ENCODE measurements at places on chromosomes 1 and 21.
A peak's percentile ranks its signal among the peaks of the same experiment; 100 is the strongest.

- DNase-seq = no peak
Observed at GRCh38 chr1:39701049-39701439, 9.8 kb upstream of the HPCAL4 start.

DNA sequence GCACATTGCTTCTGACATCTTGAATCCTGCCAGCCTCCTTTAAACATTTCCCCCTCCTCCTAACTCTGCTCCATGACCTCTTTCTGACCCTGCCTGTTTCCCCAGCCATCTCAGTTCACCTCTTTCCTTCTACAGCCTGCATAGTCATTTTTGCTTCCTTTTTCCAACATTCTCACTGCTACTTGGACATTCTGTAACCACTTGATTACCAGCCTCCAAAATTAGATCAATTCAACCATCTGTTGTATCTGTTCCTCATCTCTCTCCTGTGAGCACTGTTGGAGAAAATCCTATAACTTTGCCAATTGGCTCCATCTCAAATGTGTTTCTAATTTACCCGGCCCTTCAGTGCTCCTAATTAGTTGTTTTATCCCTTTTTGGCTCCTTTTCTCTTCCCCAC lies 27.5 kb upstream of the GPR88 start:
- no peak for DNase-seq

GRCh38 chr1:204453141-204453772 lies 41.3 kb downstream of the PIK3C2B start:
- DNase-seq = no peak

DNA sequence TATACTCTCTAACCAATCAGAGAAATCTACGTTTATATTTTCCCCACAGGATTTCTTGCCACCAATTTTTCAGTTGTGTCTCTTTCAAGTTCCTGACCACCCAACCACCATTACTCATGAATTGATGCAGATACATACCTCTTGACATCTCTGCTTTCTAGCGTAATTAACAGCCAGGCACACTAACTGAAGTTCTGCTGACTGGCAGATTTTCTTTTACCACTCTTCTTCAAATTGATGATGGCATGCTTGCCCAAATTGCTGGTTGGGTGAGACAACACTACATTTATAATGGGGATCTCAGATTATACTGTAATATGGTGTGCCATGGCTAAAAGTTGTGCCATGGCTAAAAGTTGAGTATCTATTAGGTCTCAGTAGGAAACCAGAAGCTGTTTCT lies 566.7 kb downstream of the ADGRL2 start:
- no peak for DNase-seq

GRCh38 chr1:154347961-154348360 lies 22.6 kb downstream of the ATP8B2 start:
- no peak for DNase-seq

DNA sequence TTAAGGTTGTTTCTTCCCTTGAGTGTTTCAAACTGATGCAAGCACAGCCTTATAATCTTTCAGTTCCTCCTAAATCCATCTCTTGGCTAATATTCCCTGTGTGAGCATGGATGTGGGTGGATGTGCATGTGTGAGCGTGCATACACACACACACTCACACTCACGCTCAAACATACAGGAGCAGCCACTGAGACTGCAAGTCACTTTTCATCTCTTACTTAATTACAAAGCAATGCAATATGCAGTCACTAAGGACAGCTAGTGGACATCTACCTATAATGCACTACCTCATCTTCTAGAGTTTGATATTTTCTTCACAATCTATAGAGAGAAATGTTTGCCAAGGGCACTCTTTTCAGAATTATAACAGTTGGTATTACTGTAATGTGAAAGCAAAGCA lies 1.4 kb downstream of the ESRRG start:
- no peak for DNase-seq

GRCh38 chr21:24027396-24027795 lies 1579.9 kb downstream of the MRPL39 start:
- DNase-seq = no peak

GRCh38 chr1:240820816-240821215 lies 208.9 kb upstream of the GREM2 start:
- DNase-seq = no peak

- DNase-seq = peak; percentile 25
Observed at GRCh38 chr1:113534875-113535274, 144.6 kb downstream of the MAGI3 start.

GRCh38 chr1:37094302-37094701 lies 60.0 kb upstream of the GRIK3 start:
- DNase-seq = no peak

- DNase-seq = no peak
Observed at GRCh38 chr1:169160845-169161495, 54.5 kb downstream of the ATP1B1 start.

DNA sequence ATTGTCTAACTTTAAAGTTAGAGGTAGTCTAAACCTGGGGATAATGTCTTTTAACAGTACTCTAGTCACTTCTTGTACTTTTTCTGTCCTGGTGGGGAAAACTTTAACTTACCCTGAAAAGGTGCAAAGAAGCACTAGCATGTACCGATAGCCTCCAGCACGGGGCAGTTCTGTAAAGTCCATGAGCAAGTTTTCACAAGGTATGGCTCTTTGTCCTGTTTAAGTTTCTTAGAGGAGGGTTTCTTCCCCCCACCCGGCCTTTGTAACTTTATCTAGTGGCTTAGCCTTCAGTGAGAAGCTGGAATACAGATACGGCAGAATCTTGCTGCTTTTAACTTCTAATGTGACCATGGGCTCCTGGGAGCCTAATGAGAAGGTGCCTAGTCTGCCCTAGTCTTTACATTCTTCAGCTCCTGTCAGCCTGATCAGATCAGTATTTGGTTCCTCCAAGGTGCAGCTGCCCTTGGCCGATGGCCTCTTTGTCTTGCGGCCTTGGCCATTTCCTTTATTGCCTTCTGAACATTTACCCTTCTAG lies 39.8 kb upstream of the CFAP126 start:
- DNase-seq = no peak

- peak; percentile 32 for DNase-seq
Observed at GRCh38 chr1:183096894-183097293, 73.7 kb downstream of the LAMC1 start.

DNA sequence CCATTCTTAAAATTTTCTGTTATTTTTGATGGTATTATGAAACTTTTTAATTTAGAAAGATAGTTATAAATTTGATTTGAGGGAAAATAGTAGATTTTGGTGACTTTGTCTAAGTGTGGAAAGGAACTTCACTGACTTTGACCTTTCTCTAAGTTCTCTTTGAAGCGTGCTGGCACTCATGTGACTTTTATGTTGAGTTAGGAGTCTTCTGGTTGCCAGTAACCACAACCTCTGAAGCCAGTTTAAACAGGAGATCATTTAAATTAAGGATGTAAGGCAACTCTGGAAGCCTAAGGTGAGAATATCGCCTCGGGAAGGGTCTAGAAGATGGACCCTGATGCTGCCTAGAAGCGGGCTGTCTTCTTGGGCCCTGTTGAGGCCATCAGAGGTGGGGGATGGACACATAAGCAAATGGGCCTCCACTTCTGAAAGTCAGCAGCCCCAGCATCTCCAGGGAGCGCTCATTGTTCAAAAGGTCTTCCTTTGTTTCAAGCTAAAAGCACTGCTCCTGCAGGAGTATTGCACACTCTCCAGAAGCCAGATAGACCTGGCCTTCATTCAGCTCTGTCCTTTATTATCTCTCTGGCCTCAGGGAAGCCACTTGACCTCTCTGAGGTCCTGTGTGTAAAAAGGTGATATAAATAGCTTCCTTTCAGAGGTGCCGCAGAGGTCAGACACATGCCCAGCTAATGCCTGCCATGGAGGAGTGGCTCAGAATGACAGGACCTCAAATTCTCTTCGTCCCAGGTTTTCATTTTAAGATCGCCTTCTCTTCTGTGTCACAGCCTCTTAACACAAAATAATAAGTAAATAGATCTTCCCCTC lies 5.1 kb upstream of the RCAN1 start:
- no peak for DNase-seq

DNA sequence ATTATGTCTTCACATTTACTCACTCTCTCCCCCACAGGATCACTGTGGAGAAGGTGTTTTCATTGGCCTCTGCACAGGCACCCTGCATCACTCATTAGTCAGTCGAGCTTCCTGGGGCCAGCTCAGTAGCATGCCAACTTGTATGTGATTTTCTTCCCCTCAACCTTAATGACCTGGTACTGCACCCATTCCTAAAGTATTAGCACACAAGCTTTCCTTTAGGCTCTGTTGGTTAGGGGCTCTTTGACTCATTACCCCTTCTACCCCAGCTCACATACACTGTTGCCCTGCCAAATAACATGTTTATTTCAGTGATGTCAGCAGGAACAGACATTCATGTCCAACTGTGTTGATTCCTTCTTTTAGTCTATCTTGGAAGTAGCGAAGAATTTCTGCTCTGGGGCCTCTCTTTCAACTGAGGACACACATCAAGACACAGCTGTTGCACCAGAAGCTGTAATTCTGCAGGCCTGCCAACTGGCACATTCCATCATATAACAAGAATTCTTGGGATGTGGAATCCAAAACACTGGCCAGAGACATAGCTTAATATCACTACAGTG lies 603.5 kb upstream of the ADAMTS5 start:
- DNase-seq = peak; percentile 71

GRCh38 chr1:235087906-235088305 lies 40.7 kb downstream of the TOMM20 start:
- DNase-seq = no peak
